ENCODE measurements at places on chromosomes 16 and 17.
A peak's percentile ranks its signal among the peaks of the same experiment; 100 is the strongest.

DNA sequence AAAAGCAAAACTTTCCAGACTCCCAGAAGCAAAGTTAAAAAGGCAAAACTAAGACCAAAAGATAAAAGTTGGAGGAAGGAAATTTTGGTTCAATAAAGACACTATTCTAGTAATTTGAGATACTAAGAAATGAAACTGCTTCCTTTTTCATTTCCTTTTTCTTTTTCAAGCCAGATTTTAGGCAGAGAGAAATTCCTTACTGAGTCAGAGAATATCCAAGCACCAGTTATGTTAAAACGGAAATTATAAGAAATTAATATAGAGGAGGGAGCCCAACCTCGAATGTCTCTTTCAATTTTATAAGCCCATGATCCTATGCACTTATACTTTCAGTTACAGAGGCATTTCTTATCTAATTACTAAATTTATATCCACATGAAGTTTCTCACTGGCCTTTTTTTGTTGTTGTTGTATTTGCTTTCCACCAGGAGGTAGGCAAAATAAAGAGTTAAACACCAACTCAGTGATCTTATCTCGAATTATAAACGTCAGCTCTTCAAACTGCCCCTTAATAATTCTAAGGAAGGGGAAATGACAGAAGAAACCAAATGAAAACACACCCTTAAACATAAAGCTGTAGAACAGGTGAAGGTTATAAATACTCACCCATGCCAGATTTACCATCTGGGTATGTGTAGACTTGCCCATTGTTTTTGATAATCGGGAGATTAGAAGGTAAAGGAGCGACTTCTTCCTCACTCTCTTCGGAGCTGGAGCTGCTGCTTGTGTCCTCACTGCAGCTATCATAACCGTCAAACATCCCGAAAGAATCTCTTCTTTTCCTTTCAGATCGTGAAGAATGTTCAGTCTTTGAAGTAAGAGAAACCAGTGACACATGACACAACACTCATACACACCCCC is 35.2 kb downstream of the MBTD1 start:
- peak; percentile 76 for DNase-seq

- DNase-seq: no peak
Measured at GRCh38 chr17:82402865-82403264, 15.3 kb upstream of the HEXD start.

DNA sequence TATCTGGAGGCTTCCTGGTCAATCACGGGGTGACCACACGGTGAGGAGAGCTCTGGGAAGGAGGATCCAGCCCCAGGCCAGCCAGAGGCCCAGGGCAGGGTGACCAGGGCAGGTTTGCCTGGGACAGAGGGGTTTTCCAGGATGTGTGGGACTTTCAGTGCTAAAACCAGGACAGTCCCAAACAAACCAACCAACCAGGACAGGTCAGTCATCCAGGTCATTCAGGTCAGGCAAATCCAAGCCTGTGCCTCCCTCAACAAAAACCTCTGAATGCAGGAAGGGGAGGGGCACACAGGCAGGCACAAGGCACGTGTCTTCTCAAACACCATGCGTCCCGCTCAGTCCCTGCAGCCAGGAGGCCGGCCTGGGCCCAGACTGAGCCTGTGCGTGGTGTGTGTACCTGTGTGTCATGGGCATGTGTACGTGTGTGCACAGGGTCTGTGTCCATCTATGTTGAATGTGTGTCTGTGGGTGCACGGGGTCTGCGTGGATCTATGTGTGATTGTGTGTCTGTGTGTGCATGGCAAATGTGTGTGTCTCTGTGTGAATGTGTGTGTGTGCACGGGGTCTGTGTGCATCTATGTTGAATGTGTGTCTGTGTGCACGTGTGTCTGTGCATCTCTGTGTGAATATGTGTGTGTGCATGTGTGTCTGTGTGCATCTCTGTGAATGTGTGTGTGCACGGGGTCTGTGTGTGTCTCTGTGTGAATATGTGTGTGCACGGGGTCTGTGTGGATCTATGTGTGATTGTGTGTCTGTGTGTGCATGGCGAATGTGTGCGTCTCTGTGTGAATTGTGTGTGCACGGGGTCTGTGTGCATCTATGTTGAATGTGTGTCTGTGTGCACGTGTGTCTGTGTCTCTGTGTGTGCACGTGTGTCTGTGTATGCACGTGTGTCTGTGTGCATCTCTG is 78.9 kb downstream of the RTN4RL1 start:
- DNase-seq: no peak

DNA sequence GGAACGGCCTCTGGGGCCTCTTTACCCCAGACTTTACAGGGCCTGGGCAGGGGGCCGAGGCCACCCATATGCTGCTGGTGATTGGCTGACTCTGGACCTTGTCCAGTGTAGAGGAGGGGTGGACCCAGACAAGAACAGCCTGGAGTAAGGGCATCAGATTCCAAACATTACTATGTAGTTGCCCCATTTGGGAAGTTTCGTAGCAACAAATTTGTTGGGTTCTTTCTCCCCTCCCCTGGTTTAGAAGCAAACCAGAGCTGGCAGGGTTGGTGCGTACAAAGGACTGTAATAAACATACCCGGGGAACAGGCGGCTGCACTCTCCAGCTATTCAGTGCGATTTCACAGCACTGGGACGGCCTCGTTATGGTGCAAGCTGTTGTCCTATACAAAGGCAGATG is 145.5 kb downstream of the NTN1 start:
- DNase-seq: no peak

DNA sequence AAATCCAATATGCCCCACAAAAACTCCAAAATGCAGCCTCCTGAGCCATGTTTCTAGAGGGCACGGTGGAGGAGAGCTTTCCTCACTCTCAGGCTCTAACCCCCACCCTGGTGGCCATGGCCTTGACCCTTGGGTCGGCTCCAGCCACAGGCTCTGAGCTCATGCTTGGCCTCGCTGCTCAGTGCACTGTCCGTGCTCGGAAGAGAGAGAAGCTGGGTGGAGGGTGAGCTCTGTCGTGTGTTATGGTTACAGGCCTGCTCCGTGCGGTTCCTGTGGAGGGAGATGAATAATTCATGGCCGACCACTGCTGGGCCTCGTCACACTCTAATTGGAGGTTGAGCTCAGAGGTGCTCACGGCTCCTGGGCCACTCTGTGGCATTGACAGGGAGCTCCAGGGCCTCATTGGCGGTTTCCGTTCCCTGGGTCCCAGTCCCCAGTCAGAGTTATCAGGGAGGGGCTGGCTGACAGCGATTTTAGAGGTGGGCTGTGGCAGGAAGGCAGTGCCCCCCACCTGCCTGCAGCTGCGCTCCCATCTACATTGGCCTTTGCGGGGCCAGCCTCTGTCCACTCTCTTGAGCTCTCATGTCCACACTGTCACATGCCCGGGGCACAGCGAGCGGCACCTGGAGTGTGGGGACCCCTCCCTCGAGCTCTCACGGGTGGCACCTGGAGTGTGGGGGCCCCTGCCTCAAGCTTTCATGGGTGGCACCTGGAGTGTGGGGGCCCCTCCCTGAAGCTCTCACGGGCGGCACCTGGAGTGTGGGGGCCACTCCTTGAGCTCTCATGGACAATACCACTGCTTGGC is 24.9 kb downstream of the ACSF3 start:
- DNase-seq: no peak

GRCh38 chr17:34874478-34874877 is 86.8 kb downstream of the CCT6B start:
- DNase-seq: peak; percentile 19

DNA sequence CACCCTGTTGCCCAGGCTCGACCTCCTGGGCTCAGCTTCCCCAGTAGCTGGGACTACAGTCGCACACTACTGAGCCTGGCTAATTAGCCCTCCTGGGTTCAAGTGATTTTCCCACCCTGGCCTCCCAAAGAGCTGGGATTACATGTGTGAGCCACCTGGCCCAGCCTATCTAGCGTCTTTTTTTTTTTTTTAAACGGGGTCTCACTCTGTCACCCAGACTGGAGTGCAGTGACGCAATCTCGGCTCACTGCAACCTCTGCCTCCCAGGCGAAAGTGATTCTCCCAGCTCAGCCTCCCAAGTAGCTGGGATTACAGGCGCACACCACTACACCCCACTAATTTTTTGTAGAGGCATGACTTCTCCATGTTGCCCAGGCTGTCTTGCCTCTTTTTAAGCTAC is 33.3 kb downstream of the GLG1 start:
- no peak for DNase-seq

DNA sequence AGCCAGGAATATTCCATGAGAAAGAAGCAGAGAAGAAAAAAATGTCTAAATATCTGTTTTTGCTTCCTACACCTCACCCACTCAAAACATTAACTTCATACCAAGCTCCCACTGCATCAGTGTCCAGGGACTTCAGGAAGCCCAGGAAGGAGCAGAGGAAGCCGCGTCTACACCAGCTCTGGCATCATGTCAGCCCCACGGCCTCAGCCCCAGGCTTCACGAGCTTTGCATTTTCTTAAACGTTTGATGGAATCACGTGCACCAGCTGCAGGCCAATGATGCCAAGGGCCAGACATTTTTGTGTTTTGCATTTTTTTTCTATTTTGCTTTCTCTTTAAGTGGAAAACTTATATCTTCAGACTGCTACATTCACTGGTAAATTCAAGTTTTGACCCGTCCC is 48.6 kb downstream of the CDRT4 start:
- DNase-seq: no peak

- DNase-seq: no peak
Measured at GRCh38 chr16:56747486-56748045, 17.6 kb downstream of the NUP93 start.

DNA sequence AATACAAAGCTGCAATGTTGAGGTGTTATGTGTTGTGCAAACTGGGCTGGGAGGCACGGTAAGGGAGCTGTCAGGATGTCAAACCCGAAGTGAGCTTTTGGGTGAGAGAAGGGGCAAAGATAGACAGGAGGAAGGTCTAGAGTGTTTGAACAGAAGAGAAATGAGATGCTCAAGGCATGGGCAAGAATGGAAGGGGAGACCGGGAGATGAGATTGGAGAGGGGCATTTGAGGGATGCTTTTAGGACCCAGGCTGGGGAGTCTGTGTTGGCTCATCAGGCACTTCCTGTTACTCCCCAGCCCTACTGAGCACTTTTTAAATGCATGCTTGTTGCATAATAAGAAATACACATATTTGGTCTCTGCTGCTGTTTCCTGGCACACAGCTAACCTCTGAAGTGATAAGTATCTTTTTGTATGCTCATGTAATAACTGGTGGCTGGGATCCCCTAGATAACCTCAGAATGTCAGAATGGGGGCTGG is 13.7 kb downstream of the UNC45B start:
- no peak for DNase-seq

GRCh38 chr17:78329263-78330059 is 30.4 kb downstream of the SOCS3 start:
- DNase-seq: peak; percentile 94

- DNase-seq: peak; percentile 76
Measured at GRCh38 chr17:64133546-64134215, 3.7 kb upstream of the ERN1 start.

DNA sequence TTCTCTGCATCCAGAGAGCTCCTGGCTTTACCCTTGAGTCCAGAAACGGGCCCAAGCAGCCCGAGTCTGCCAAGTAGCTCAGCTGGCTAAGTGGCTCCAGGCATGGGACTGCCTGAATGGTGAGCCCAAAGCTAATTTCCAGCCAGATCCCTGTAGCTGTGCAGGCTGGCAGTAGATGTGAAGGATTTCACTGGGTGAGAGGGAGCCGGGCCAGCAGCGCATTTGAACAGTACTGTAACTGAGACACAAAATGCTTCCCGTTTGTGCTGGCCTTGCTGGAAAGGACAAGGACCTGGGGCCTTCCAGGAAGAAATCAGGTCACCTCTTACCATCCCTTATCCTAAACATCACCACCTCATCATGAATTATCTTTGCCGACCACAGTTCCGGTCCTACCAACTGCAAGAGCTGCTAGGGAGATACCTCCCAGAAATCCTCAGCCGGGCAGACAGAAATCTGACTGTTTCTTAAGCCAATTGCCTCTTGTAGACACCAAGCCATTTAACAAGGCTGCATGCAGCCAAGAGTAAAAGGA is 3.7 kb downstream of the TIMP2 start:
- DNase-seq: no peak

DNA sequence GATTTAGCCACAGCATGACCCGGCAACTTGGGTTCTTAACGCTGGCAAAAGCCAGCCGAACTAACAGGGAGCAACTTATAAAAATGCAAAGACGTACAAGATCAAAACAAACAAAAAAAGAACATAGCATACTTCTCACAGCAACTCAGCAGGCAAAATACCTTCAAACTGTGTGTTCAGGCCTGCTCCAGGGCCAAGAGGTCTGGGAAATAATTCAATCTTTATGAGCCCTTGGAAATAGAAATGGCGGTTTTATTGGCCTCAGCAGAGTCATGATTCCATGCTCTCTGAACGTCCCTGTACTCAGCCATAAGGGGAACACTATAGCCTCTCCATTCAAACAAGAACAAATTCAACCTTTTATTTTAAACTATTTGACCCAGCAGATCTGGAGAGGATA is 101.3 kb upstream of the C17orf78 start:
- no peak for DNase-seq

DNA sequence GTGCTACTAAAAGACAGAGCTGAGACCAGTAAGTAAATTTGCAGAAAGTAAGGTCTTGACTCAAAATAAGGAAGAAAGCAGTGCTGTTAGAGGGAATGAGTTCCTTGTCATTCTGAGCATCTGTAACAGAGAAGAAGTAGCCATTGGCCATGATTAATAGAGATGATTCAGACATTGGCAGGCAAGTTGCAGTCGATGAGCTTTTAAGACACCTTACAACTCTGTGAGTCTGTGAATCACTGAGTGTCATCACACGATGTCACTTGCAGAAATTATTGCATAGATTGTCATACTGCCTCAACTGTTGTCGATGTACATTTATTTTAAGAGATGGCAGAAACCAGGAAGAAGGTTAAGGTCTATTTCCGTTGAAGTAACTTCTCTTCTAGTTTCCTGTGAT is 201.1 kb upstream of the CDH13 start:
- DNase-seq: peak; percentile 1

DNA sequence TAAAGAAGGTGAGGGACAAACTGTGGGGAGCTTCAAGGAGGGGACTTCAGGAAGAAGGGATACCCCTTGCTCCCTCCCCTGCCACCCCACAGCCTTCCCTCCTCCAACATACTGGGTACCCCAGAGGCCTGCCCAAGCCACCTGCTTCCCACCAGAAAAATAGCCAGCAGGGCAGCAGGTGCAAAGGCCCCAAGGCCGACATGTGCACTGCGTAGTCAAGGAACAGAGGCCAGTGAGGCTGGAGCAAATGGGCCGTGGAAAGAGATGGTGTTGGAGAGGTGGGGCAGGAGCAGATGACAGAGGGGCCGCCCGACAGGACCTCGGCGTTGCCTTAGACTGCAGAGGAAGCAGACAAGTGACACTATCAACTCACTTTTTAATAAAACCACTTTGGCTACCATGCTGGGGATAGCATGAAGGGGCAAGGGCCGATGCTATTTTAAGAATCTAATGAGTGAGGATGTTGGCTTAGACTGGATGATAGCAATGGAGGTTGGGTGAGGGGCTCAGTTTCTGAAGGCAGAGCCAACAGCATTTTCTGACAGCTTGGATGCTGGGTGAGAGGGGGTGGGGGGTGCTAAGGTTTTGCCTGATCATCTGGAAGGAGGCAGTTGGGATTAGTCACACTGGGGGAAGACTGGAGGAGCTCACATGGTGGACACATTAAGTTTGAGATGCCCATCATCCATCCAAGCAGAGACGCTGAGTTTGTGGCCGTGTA is 72.8 kb upstream of the TOB1 start:
- DNase-seq: no peak

Measured in suppressor macrophage treated with lipopolysaccharide for 1 hour (primary cell).